ENCODE measurements at places on chromosomes 2 and 18.

- DNase-seq, result no peak
Measured at GRCh38 chr2:69437751-69438154, 518 bp upstream of the NFU1 start.

- DNase-seq, result no peak
Measured at GRCh38 chr18:63254716-63255399, 64.7 kb downstream of the BCL2 start.

DNA sequence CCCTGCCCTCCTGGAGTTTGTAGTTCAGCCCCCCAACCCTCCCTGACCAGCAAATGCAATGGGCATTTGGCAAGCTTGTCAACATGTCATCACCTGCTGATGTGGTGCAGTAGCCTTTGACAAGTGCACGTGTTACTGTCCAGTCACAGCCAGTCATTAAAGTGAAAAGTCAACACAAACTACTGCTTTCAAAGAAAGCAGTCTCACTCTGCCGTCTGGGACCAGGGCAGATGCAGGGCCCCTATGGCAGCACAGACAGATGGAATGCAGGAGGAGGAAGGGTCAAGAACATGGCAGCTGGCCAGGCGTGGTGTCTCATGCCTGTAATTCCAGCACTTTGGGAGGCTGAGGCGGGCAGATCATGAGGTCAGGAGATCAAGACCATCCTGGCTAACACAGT, 222.4 kb upstream of the OSR1 start:
- DNase-seq, result no peak

GRCh38 chr2:74537140-74537539, 7.4 kb downstream of the HTRA2 start:
- no peak for DNase-seq

DNA sequence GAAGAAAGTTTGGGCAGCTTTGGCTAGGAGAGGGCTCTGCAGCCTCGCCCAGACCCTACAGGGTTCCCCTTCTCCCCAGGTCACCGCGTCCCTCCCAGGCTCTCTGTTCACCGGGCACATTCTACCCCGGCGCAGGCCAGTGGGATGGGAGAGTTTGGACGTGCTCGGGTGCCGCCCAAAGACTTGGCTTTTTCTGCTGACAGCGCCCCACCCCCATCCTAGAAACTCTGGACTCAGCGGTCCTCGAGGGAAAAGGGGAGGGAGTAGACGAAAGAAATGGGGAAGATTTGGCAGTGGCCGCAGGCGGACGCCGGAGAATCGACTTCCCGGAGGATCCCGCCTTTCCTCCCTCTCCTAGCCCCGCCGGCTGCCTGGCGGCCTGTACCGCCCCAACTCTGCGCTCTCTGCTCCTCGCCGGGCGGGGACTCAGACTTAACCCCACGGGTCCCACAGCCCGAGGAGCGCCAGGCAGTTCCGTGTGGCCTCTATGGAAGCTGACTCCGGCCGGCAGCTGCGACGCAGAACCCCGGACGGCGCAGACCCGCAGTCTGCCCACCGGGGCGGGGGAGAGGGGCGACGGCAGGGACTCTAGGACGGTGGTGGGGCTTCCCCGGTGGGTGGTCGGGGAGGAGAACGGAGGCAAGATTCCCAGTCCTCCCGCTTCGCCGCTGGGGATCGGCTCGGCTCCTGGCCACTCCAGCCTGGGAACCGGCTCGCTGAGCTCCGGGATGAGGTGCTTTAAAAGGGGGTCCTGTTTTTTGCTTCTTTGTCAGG, 863 bp upstream of the SIX2 start:
- DNase-seq, result no peak

DNA sequence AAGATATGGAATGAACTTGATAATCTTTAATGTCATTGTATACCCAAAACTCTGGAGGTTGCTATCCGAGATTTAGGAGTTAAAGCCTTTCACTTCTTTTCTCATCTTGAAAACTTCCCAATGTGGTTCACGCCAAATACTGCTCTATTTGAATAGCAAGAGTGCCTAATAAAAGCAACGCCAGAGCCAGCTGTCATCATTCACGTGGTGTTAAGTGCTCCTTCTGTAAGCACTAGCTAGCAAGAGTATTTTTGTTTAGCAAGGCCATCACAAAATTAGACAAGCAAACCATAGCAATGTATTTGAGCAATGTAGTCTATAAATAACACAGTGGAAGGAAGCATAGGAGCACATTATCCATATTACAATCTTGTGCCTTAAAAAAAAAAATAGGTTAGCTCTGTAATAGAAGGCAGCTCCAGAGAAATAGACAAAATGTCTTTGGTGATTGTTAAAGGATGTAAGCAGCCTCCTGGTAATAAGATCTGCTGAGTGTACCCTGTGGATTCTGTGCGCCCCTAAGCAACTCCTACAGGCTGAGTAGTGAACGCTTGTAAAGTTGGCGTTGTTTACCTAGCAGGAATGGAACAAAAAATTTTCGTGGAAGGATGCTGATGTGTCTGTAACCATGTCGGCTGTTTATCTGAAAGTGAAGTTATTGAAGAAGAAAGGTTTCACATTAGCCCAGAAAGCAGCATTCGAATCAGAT, 518.0 kb downstream of the CNTNAP5 start:
- no peak for DNase-seq

DNA sequence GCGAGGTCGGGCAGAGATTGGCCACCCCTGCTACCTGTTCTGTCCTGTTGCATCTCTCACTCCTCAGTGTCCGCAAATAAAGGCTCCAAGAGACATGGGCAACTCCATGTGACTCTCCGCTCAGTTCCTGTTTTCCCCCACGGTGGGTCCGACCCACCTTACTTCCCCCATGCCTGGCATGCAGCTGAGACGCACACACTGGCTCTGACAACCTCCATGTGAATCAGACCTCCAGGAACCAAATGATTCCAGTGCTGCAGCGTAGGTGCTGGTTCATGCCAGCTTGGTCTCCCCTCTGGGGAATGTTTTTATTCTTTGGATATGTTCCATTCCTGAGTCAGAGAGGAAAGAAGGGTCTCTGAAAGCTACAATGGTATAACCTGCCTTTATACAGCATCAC, 221.5 kb downstream of the SH3RF3 start:
- DNase-seq, result no peak

GRCh38 chr2:100266126-100266525, 56.2 kb downstream of the LONRF2 start:
- DNase-seq, result no peak

- DNase-seq, result no peak
Measured at GRCh38 chr2:96264086-96264485, 1.7 kb downstream of the TMEM127 start.

All from stimulated activated CD8-positive, alpha-beta memory T cell treated with anti-CD3 and anti-CD28 coated beads, Interleukin-7, amount 100 ng/mL, for 24 hours (primary cell).